ENCODE measurements at places on chromosomes 13 and 19. TPM values are rescaled to one million over a fixed set of nuclear protein-coding genes. Genes with fewer than 3 reads are reported as not detected.

Gene CEBPA
- total RNA-seq = 1.7 TPM

DNA sequence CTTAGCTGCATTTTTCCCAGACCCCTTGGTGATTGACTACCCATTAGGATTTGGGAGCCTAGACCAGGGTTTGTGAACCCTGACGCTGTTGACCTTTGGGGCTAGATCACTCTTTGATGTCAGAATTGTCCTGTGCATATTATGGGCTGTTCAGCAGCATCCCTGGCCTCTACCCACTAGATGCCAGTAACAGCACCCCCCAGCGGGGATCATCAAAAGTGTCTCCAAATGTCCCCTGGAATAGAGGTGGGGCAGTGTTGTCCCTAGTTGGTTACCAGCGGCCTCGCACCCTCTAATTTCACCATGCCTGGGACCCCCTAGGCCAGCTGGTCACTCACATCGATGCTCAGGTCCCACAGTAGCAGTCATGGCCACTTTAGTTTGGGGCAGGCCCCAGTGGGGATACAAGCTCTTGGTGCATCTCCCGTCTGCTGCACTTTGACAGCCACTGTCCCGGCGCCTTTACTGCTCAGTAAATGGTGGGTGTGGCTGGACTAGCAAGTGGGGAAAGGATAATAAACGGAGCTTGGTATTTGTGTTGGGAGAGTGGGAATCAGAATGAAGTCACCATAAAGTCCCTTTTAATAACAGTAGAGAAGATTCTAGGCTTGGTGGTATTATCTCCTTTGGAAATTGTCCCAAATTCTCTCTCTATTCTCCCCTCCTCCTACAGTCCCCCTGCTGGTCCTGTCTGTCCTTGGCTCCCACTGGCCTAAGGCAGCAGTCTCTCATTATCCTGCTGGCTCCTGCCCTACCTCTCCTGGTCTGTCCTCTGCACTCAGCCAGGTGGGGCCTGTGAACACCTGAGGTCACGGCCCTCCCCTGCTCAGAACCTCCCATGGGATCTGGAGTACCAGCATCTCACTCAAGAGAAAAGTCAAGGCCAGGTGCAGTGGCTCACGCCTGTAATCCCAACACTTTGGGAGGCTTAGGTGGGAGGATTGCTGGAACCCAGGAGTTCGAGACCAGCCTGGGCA, 80.6 kb downstream of the SIPA1L3 start:
- no peaks in the 10 kb centered on the region for H3K27me3 ChIP-seq
- no peak for DNase-seq
- no peak overlapping the region for H3K4me3 ChIP-seq
- H3K27ac ChIP-seq = no peak overlapping the region
- H3K36me3 ChIP-seq = no peaks in the 10 kb centered on the region

Gene ZIM2
- not detected for total RNA-seq

GRCh38 chr19:5271145-5271544, 69.5 kb downstream of the PTPRS start:
- no peak overlapping the region for H3K27ac ChIP-seq
- H3K4me3 ChIP-seq = no peak overlapping the region
- no peaks in the 10 kb centered on the region for H3K27me3 ChIP-seq
- H3K4me1 ChIP-seq = no peaks in the 10 kb centered on the region
- peaks cover 13% of the 10 kb centered on the region for H3K36me3 ChIP-seq
- DNase-seq = no peak

DNA sequence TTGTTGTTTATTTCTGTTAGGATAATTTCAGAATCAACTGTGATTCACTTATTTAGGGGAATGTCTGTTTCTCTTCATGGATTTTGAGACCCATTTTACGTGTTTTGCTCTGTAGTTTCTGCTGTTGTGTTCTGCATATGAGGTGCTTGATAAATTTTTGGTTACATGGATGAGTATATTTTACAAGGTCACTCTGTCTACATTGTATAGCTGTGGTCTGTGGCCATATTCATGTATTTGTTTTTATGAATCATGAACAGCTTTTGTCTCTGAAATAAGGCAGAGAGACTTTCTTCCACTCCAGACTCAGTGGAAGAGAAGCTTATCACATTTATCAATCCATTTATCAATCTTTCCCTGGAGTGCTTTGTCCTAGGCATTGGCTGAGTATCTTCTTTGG, 56.6 kb downstream of the PDS5B start:
- H3K27me3 ChIP-seq = no peaks in the 10 kb centered on the region
- no peak overlapping the region for H3K4me3 ChIP-seq
- H3K4me1 ChIP-seq = peaks cover 27% of the 10 kb centered on the region
- DNase-seq = no peak

GRCh38 chr19:49758292-49758691, 4.8 kb downstream of the TSKS start:
- H3K27ac ChIP-seq = no peak overlapping the region
- no peaks in the 10 kb centered on the region for H3K36me3 ChIP-seq
- no peak for DNase-seq
- H3K4me1 ChIP-seq = no peaks in the 10 kb centered on the region

Gene CD177
- not detected for total RNA-seq

Gene KRTDAP
- total RNA-seq = not detected

Gene KLK14
- 0.75 TPM for total RNA-seq

All from neural crest cell (in vitro differentiated cells).